Brain pericyte (primary cell): ENCODE measurements at places on chromosomes 6 and 20.
A peak's percentile ranks its signal among the peaks of the same experiment; 100 is the strongest.

DNA sequence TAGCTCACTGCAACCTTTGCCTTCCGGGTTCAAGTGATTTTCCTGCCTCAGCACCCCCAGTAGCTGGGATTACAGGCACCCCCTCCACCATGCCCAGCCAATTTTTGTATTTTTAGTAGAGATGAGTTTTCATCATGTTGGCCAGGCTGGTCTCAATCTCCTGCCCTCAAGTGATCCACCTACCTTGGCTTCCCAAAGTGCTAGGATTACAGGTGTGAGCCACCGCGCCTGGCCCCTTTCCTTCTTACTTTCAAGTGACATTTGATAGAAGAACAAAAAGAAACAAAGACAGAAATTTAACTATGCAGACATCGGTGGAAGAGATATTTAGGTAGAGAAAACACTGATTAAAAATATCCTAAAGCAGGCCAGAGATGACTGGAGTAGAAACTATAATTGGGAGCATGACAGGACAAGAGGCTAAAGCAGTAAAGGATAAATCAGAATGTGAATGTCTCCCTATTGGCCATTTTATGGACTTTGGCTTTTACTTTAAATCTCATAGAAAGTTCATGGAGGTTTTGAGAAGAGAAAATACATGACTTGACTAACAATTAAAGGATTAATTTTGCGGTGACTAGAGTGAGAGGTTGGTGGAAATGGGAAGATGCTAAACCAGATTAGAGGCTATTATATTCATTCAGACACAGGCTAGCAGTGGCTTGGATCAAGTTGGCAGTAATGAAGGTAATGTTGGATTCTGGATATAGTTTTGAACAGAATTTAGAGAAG, 2.2 kb upstream of the EYS start:
- DNase-seq: no peak

DNA sequence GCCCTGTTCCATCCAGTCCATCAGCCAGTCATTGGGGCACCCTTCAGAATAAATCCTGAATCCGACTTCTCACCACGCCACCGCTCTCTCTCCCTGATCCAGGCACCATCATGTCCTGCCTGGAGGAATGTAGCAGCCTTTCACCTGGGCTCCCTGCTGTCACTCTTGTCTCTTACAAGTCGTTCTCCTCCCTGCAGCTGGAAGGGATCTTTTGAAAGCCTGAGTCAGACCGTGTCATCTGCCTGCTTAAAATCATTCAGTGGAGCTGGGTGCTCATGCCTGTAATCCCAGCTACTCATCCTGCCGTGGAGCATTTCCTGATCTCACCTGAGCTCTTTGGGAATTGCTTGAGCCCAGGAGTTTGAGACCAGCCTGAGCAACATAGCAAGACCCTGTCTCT, 19.2 kb upstream of the KCNG1 start:
- no peak for DNase-seq

DNA sequence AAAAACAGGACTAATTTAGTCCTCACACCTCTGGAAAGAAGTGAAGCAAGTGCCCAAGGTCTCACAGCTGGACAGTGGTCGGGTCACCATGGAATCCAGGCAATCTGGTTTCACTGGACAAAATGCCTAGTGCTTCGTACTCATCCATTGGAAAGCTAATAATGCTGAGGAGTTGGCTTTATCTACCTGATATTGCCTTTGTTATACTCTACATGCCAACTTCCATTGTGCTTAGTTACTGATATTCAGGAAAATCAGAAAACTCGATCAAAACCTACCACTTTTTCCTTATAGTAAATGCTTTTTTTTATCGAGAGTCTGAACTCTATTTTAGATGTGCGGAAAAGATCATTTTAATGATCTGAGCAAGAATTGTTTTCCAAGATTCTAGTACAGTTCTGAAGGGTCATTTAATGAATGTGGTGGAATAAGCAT, 966 bp downstream of the CFAP206 start:
- no peak for DNase-seq

DNA sequence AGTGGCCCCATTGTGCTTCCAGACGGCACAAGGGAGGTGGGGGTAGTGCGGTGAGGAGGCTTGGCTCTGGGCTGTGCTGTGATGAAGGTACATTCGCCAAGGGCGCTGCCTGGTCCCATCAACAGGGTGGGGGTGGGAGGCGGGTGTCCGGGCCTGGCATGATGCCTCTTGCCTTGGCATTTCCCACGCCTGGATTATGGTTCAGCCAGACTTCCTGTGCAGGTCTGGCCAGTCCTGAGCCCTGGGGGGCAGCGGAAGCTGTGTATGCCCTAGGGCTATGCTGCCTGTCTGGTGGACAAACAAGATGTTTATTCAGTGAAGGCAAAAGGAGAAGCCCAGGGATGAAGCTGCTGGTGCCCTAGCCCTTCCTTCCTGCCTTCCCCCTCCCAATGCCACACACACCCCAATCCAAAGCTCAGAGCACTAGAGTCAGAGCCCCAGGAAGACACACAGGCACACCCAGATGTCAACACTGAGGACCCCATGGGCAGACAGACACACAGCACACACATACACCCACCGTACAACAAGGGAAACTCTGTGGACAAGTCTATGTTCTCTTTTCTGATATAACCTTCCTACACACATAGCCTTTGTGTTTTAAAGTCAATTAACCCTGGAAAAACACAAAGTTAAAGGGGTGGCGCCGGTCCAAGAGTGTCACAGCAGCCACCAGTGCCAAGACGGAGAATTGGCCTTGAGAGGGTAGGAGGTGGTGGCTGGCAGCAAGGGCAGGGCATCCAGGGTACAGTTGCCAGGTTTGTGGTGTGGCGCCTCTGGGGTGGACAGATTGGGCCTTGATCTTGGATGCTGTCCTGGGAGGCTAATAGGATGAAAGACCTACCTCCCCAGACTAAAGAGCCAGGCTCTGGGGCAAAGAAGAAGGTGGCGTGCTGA, 54.7 kb upstream of the SAYSD1 start:
- no peak for DNase-seq

DNA sequence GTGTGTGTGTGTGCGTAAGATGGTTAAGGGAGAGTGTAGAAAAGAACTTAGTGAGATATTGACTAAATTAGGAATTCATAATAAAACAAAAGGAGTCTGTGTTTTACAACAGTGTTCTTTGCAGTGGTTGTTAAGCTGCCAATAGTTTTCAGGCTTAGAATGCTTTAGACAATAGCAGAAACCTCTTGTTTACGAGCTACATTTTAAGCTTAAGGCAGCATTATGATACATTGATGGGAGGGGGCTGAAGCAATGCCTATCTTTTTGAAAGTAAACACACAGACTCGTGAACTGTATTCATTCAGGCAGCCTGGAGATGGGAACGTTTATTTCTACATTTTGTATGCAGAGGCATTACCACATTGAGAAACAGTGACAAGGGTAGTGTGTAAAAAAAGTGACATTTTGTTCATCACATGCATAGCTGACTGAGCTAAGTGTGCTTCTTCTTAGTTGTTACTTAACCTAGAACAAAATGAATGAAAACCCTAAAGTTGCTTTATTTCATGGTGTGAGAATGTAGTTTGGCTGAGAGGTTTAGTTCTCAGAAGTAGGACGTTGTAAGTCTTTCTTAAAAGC, 21.2 kb downstream of the CLVS2 start:
- no peak for DNase-seq

- DNase-seq: no peak
These were observed 226.8 kb downstream of the C6orf118 start for GRCh38 chr6:165082636-165083035.

GRCh38 chr20:19893356-19893755, 123.8 kb upstream of the NAA20 start:
- no peak for DNase-seq

DNA sequence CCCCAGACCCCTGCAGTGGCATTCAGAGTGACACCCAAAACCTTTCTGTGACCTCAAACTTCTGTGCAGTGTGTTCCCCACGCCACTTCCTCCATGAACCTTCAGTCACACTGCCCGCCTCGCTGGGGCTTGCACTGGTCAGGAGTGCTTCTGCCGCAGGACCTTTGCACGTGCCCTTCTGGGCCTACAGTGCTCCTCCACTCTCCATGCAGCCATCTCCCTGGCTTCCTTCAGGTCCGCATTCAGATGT, 27.1 kb downstream of the SYNJ2 start:
- no peak for DNase-seq

GRCh38 chr6:69868961-69869360, 2.6 kb downstream of the COL19A1 start:
- DNase-seq: no peak

DNA sequence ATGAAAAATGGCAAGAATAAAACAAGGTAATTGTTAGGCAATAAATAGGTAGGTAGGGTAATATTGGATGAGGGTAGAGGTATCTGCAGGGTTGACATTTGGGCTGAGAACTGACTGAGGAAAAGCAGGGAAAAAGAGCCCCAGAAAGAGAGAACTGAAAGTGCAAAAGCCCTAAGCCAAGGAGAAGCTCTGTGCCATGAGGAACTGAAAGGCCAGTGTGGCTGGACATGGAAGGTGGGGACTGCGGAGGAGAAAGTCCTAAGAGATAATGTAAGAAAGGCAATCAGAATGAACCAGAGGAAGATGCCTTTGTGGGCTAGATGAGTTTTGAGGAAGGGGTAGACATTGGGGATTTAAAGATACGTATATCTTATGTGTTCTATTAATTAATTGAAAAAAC, 9.9 kb upstream of the HIVEP2 start:
- DNase-seq: no peak

DNA sequence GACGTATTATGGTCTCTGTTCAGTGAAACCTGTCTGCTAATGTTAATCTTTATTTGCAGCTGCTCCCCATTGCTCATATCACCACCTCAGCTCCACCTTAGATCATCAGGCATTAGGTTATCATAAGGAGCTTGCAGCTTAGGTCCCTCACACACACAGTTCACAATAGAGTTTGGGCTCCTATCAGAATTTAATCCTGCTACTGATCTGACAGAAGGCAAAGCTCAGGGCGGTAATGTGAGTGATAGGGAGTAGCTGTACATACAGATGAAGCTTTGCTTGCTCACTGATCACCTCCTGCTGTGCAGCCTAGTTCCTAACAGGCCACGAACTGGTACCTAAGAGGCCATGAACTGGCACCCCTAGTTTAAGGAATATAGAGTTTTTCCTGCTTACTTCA, 989.7 kb downstream of the EYS start:
- no peak for DNase-seq

DNA sequence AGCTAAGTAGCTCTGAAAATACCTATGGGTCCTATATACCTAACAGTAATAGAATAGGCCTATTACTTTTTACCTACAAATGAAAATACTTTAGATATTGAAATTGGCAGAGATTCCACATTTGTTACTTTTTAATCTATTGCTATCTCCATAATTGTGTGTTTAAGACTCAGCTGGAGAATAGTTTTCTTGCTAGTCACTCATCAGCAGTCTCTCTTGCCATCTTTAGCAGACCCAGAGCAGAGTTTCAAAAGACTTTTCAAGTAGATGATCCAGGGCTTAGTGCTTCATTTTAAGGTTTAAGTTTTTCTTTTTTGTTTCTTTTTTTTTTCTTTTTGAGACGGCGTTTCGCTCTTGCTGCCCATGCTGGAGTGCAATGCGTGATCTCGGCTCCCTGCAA, 12.9 kb downstream of the ANKS1A start:
- no peak for DNase-seq

- peak; percentile 17 for DNase-seq
These were observed at the start of gene FRK for GRCh38 chr6:116060572-116061283. Gene FRK (minus strand): TSS chr6:116060891. CDS start chr6:116060311, 580 bp downstream.

DNA sequence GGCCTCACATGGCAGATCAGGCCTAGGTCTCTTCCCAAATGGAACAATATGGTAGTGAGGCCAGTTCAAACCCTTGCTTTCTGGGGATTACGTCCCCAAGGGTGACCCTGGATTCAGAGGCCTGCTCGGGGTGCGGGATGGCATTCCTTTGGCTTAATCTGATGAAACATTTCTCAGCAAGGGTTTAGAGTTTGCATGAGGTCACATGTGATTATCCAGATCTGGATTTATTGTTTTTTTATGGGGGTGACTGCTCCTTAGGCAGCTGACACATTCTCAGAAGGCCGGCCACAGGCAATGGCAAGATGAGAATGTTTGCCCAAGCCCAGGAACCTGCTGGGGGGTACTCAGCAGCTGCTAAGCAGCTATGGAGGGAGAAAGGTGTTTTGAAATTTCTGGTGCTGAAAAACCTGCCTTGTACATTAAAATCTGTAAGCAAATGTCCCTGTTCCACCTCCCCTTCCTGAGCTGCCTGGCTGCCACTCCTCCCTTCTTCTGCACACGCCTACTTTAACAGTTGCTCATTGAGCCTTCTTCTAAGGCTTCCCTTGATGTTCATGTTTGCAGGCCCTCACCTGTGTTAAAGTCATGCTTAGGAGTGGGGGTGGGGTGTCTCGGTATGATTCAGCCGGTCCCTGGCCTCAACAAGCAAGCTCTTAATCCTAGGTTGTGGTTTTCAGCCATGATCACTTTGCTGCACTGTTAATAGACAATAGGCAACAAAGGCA, 37.9 kb upstream of the FUCA2 start:
- DNase-seq: no peak

GRCh38 chr6:3325210-3325609, 66.5 kb downstream of the PSMG4 start:
- DNase-seq: no peak

DNA sequence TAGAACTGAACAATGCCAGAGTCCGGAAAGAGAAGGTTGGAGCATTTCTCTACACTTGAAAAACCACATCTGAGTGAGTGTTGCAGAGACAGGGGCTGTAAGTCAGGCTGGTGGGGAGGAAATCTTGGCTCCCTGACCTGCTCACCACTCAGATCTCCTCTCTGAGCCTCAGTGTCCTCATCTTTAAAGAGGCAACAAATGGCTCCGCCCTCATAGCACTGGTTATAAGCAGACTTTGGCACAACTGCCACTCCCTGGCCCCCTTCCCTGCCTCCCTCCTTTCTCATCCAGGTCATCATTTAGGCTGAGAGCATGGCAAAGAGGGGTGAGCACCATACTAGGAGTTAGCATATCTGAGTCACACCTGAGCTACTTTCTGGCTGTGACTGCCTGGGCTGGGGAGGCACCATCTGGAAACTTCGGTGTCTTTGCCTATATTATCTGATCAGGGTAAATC, 10.6 kb downstream of the SIRPG start:
- DNase-seq: no peak

DNA sequence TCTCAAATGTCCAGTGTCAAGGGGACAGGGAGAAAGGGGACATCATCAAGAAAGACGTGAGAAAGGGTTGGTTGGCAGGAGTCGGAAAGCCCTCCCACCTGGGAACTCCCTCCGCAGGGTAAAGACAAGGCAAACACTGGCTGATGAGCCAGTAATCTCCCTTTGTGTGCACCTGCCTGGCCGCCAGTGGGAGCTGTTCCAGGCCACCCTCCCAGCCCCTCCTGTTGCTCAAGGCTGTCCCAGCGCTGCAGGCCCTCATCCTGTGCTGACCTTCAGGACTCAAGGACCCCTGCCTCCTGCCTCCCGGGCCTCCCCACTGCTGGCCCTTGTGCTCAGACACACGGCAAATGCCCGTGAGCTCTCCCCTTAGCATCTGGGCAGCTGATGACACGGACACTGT, 7.4 kb downstream of the FRMD1 start:
- DNase-seq: no peak
